ENCODE measurements at places on chromosomes 5 and 9. TPM values are rescaled to one million over a fixed set of nuclear protein-coding genes. Genes with fewer than 3 reads are reported as not detected.

IFNA2 gene
- total RNA-seq = 0.09 TPM

C9orf153 gene
- 0.49 TPM for total RNA-seq

PCDHGA5 gene
- 2.3 TPM for total RNA-seq

GPRIN1 gene
- total RNA-seq = 0.49 TPM

DNA sequence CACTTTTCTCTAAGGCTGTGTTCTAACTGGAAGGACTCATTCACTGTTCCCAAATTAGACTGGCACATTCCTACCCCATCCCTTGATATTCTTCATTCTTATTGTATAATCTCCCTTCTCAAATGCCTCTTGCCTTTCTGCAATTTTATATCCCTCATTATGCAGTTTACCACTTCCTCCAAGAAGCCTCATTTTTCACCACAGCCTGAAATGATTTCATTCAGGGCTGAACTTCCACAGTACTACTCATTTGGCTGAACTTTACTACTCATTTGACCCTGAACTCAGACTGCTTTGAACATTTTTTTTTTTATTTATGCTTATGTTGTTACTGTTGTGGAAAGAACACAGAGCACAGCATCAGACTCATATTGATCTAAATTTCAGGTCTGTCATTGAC lies 32.7 kb downstream of the GRIA1 start:
- DNase-seq = no peak

- peak; percentile 65 for DNase-seq
Measured at GRCh38 chr5:32254881-32255539, 57.7 kb downstream of the MTMR12 start.

GRCh38 chr5:7589800-7590199 lies 193.9 kb downstream of the ADCY2 start:
- DNase-seq = no peak

DNA sequence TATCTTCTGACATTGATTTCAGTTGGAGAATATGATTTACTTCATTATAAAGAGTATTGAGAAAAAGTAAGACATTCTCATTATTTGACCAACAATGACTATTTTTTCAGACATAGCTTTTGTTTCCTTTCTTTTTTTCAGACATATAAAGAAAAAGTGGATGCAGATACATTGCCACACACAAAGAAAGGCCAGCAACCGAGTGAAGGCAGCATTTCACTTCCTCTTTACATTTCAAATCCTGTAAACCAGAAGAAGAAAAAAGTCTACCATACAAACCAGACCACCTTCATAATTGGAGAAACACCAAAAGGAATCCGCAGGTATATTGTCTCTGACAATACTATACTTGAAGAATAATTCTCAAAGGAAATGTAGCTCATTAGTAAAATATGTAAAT lies 128.9 kb downstream of the ERCC6L2 start:
- DNase-seq = no peak

DNA sequence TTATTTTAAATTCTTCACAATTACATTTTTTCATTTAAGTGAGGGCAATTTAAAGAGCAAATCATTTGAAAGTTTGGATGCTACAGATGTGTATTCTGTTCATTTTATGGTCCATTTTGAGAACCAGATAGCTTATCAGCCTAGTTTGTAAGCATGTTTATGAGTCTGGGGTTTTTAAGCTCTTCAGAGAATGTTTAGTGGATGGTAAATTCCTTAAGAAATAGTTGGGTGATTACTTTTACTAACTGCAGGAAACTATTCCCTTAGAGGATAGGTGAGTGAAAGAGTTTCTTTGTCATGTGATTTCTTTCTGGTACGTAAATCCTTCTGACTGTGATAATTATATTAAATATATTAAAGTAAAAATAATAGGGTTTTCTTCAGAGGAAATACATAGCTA lies 17.6 kb downstream of the RASGRF2 start:
- DNase-seq = no peak

GRCh38 chr9:136572003-136572827 lies 26.4 kb upstream of the NOTCH1 start:
- no peak for DNase-seq

- peak; percentile 40 for DNase-seq
Measured at GRCh38 chr9:132670457-132671391, at the start of gene GTF3C4. TSS of gene GTF3C4 (plus strand) at chr9:132670464. CDS start at chr9:132670599, 135 bp downstream.

DNA sequence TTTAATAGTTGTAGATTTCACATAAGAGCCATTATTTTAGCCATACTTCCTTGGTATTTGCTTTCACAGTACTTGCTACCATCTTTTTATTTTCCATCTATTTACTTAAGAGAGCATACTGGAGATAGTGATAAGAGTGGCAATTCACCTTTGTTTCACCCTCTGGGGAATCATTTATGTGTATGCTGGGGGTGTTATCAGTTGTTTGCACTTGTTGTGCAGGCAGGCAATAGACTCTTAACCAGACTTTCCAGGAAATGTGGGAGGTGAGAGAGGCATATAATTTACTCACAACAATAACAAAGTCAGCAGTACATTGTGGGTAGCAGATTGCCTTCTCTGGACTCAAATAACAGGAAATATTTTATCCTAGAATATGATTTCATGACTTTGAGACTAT lies 1018.3 kb downstream of the CDH12 start:
- no peak for DNase-seq

DNA sequence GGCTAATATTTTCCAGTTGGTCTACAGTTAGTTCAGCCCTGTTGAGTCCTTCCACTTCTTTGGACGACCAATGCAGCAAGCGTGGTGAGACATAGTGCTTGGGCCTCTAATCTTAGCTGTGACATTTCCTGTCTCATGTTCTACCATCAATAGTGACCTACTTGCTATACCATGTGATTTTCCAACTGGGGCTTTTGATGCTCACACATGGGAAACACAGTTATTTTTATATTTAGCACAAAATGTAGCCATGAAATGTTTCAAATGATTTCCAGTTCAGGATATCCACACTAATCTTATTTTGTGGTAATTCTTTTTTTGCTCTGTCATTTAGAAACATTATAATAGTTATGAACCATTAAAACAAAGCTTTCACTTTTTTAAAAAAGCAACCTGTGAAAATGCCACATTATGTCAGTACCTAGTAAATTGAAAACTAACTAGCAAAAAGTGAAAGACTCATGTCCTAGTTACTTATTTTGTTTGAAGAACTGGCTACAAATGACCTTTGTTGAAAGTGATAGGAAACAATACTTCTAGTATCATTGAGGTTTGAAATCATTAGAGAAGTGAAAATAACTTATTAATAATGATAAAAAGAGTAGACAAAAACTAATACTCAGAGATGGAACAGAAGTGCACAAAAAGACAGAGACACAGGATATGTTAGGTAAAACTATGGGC lies 18.3 kb downstream of the MARCHF3 start:
- no peak for DNase-seq

Measured in muscle of leg (tissue), 16 donors.